ENCODE measurements at places on chromosomes 3 and 15. TPM values are rescaled to one million over a fixed set of nuclear protein-coding genes. Genes with fewer than 3 reads are reported as not detected.

PLA2G4E gene
- total RNA-seq = 1.0 TPM

SPATA12 gene
- total RNA-seq = not detected

RGMA gene
- 56.6 TPM for total RNA-seq

- no peak for DNase-seq
Observed at GRCh38 chr3:188941103-188941502, 230.7 kb upstream of the TPRG1 start.

GRCh38 chr15:57692709-57693108 lies 13.8 kb upstream of the POLR2M start:
- no peak for DNase-seq
